ENCODE measurements at places on chromosomes 2 and 18. TPM values are rescaled to one million over a fixed set of nuclear protein-coding genes. Genes with fewer than 3 reads are reported as not detected.

- no peak for DNase-seq
These were observed 42.1 kb downstream of the NHEJ1 start for GRCh38 chr2:219118504-219118903.

Gene THSD7B
- total RNA-seq, result not detected

Gene FSHR
- not detected for total RNA-seq

Gene CNTNAP5
- not detected for total RNA-seq

Gene B3GNT7
- total RNA-seq, result 0.26 TPM
